Mesangial cell (primary cell): ENCODE measurements at places on chromosomes 3 and 15. TPM values are rescaled to one million over a fixed set of nuclear protein-coding genes. Genes with fewer than 3 reads are reported as not detected.

Gene GNAT1
- not detected in 2 replicates for total RNA-seq

Gene CELF6
- 0.13 TPM in 1 of 2 replicates, not detected in the other for total RNA-seq

Gene GRK7
- not detected in 2 replicates for total RNA-seq

Gene NR1I2
- under 0.01 and 0.16 TPM in 2 replicates for total RNA-seq

Gene LRRC49
- 6.8 and 7.0 TPM in 2 replicates for total RNA-seq

Gene KBTBD8
- total RNA-seq, result 0.38 and 0.65 TPM in 2 replicates

Gene CCDC66
- 2.3 and 4.6 TPM in 2 replicates for total RNA-seq

Gene CLDN16
- total RNA-seq, result 0.16 and 1.3 TPM in 2 replicates

Gene PIERCE2
- total RNA-seq, result 1.6 and 2.1 TPM in 2 replicates

Gene LRTM1
- not detected in 2 replicates for total RNA-seq

Gene FEZF2
- total RNA-seq, result not detected in 2 replicates
